ENCODE measurements at places on chromosomes 3 and 15.

DNA sequence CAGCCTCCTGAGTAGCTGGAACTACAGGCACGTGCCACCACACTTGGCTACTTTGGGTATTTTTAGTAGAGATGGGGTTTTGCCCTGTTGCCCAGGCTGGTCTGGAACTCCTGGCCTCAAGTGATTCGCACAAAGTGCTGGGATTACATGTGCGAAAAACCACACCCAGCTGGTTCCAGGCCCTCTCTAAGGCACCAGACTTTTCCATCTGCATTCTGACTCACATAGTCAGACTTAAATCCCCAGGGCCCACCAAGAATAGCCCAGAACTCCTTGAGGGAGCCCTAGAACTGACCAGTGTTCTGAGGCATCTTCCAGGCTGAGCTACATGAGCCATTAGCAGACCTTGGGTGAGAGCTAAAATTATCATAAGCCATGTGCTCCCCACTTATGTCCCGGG lies 68.1 kb downstream of the NMD3 start:
- DNase-seq: no peak

DNA sequence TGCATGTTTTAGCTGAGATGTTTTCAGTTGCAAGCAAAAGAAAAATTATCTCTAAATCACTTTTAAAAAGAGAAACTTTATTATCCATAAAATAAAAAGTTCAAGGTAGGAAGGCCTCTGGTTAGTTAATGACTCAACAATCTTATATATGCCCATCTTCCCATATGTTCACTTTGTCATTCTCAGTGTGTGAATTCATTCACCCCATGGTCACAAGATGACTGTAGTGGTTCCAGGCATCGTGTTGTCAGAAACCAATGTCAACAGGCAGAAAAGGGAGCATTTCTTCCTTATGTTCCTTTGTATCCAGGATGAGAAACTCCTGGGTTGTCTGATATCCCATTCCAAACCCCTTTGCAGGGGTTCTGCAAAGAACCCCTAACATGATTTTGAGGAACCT lies 119.9 kb upstream of the RAP2B start:
- DNase-seq: no peak

DNA sequence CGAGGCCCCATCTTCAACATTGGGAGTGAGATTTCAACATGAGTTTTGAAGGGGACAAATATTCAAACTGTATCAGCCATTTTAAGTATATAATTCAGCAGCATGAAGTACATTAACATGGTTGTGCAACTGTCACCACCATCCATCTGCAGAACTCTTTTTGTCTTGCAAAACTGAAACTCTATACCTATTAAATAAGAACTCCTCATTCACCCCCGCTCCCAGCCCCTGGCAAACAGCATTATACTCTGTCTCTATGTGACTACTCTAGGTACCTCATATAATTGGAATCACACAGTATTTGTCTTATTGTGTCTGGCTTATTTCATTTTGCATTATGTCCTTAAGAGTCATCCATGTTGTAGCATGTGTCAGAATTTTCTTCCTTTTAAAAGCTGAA lies 110.1 kb downstream of the MAP2K5 start:
- no peak for DNase-seq

GRCh38 chr3:31974471-31974870 lies 6.6 kb downstream of the OSBPL10 start:
- no peak for DNase-seq

- DNase-seq: no peak
Observed at GRCh38 chr15:84904419-84904818, 20.0 kb downstream of the SLC28A1 start.

GRCh38 chr3:31622636-31623288 lies 90.0 kb downstream of the STT3B start:
- no peak for DNase-seq

GRCh38 chr3:64214381-64215018 lies 10.8 kb downstream of the PRICKLE2 start:
- peak; percentile 19 for DNase-seq
